ENCODE measurements at places on chromosomes 4 and X.

GRCh38 chrX:153957224-153957623, 12.8 kb upstream of the RENBP start:
- DNase-seq, result no peak

DNA sequence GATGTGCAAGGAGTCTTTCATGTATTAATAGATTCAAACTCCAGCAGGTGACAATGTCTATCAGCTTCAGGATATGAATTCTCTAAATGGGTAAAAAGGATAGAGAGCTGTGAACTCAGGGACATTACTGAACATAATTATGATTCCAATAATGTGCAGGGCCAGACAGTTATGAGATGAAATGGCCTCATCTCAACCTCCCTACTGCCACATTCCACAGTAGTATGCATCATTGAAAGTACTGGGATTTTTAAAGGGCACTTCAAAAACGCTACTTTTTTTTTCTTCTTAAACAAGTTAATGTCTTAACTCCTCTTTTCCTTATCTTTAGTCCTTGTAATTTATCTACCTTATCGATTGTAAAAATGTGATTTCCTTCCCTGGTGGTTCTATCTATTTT, 202.0 kb downstream of the APBB2 start:
- DNase-seq, result no peak

- DNase-seq, result no peak
These were observed 221.2 kb downstream of the MGST2 start for GRCh38 chr4:139886798-139887197.

DNA sequence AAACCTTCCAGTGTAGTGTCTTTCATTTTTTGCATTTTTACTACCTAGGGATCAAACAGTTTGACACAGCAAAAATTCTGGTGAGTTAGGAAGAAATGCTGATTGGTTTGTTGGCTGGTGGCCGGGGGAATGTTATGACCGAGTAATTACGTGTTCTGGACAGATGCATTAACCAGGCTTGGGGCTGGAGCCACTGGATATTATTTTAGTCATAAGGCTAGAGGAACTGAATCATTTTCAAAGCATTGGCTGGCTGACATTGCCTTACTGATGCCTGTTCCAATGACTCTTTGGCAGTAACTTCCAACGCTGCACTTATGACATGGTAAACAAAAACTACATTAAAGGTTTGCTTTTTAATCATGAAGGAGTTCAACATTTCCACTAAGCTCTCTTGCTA, 84.6 kb downstream of the FBXO8 start:
- no peak for DNase-seq

DNA sequence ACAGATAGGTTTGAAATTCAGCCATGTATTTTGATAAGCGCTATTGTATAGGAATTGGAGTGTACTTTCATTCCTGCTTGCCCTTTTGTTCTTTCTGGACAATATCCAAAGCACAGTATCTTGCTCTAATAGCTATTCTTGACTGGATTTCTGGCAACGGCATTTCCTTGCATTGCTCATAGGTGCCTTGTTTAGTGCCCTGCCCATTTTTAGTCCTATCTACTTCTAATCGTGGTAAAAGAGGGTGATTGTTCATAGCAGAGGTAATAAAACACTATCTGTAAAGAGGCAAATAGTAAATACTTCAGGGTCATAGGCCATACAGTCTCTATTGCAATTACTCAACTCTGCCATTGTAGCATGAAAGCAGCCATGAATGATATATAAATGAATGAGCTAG, 155.9 kb downstream of the IL1RAPL2 start:
- no peak for DNase-seq

DNA sequence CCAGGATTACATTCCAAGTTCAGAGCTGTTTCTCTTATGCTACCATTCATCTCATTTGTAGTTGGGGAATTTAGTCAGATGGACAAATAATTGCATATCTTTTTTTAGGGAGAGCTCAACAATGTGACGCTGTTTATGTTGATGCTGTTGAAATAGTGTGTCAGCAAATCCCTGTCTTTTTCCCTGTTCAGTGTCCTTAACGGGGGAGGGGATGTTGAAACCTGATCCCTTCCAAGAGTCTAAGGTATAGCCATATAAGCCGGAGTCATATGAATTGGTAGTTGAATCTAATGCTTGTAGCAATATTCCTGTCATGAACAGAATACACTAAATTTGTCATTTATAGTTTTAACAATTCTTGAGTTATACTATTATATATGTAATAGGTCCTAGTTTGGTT, 293.5 kb upstream of the FAT1 start:
- DNase-seq, result no peak

- DNase-seq, result peak; percentile 59
These were observed 5.7 kb downstream of the ARHGAP10 start for GRCh38 chr4:147737623-147738022.

GRCh38 chr4:148441624-148441985, 609 bp downstream of the NR3C2 start:
- peak; percentile 63 for DNase-seq
